ENCODE measurements at places on chromosomes 12 and 14. TPM values are rescaled to one million over a fixed set of nuclear protein-coding genes. Genes with fewer than 3 reads are reported as not detected.

Gene CLEC1B
- 0.35 TPM for total RNA-seq

Gene GPD1
- not detected for total RNA-seq

Gene MEG3
- total RNA-seq = 34.1 TPM

Gene FAM161B
- total RNA-seq = 0.29 TPM

Gene HOXC4
- total RNA-seq = 28.6 TPM

Gene ANO2
- total RNA-seq = 20.5 TPM

Gene BBS10
- 6.9 TPM for total RNA-seq

Gene PLEKHG7
- not detected for total RNA-seq

Gene KRT84
- not detected for total RNA-seq

Gene GPR33
- not detected for total RNA-seq

Gene HPD
- total RNA-seq = not detected

Gene SCNN1A
- 1.3 TPM for total RNA-seq

Gene NAV3
- 13.2 TPM for total RNA-seq

Gene ACOT4
- 1.5 TPM for total RNA-seq

Gene SPIC
- not detected for total RNA-seq

Gene HOXC5
- not detected for total RNA-seq

Gene NDUFA9
- total RNA-seq = 24.3 TPM

Gene DBX2
- not detected for total RNA-seq

Gene TSHR
- total RNA-seq = not detected

Gene YEATS4
- 9.7 TPM for total RNA-seq

Gene SRP54
- total RNA-seq = 60.2 TPM

Gene ARHGEF40
- total RNA-seq = 25.3 TPM

Gene JDP2
- total RNA-seq = 33.6 TPM

Gene CCDC85C
- total RNA-seq = 56.3 TPM

Gene LRRC43
- 2.4 TPM for total RNA-seq

Gene SERPINA3
- total RNA-seq = 3.6 TPM

Gene SOCS2
- 146 TPM for total RNA-seq

Gene DPPA3
- not detected for total RNA-seq

Gene TBX5
- not detected for total RNA-seq

Gene KLRC3
- not detected for total RNA-seq

Gene TDRD9
- 1.8 TPM for total RNA-seq

Gene LHX5
- not detected for total RNA-seq

Gene CCDC196
- total RNA-seq = not detected

Gene PSME1
- 95.0 TPM for total RNA-seq

Gene RIPK3
- 123 TPM for total RNA-seq

Gene NOS1
- 1.1 TPM for total RNA-seq

Gene MAP1LC3B2
- not detected for total RNA-seq

Gene CMA1
- total RNA-seq = not detected

Gene GYS2
- total RNA-seq = not detected

Gene RNU4-1
- total RNA-seq = under 0.01 TPM

Gene SAMD15
- not detected for total RNA-seq

Gene PTPRB
- 38.5 TPM for total RNA-seq

Gene KLRB1
- total RNA-seq = not detected

Gene SIX4
- 0.26 TPM for total RNA-seq

All from uterus (tissue), 4 donors.